ENCODE measurements at places on chromosomes 12 and 14. TPM values are rescaled to one million over a fixed set of nuclear protein-coding genes. Genes with fewer than 3 reads are reported as not detected.

The TCP11L2 gene
- total RNA-seq = 25.4 TPM

The FGF23 gene
- not detected for total RNA-seq

The HRK gene
- total RNA-seq = not detected

The LHX5 gene
- 0.29 TPM for total RNA-seq

The IQSEC3 gene
- not detected for total RNA-seq

The IFI27 gene
- total RNA-seq = 276 TPM

The SMOC1 gene
- total RNA-seq = 2.8 TPM

The KCNJ8 gene
- not detected for total RNA-seq

The ZFHX2 gene
- 0.43 TPM for total RNA-seq

The PAH gene
- not detected for total RNA-seq

DNA sequence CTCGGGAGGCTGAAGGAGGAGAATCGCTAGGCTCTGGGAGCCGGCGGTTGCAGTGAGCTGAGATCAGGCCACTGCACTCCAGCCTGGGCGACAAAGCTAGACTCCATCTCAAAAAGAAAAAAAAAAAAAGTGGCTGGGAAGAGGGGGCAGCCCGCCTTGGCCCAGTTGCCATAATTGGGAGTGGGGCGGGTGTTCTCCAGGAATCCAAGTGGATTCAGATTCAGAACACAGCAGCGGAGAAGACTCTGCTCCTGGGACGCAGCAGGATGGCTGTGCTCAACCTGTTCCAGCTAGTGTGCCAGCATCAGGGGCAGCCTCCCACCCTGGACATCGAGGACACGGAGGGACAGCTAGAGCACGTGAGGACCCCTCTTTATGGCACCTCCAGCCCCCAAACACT lies 5.5 kb downstream of the CFAP73 start:
- no peak for DNase-seq

- DNase-seq = no peak
Observed at GRCh38 chr12:17015501-17015900, 409.5 kb upstream of the LMO3 start.

- DNase-seq = peak; percentile 27
Observed at GRCh38 chr12:85468356-85469157, 188.5 kb downstream of the ALX1 start.

- DNase-seq = no peak
Observed at GRCh38 chr14:53472306-53472705, 319.2 kb upstream of the DDHD1 start.

DNA sequence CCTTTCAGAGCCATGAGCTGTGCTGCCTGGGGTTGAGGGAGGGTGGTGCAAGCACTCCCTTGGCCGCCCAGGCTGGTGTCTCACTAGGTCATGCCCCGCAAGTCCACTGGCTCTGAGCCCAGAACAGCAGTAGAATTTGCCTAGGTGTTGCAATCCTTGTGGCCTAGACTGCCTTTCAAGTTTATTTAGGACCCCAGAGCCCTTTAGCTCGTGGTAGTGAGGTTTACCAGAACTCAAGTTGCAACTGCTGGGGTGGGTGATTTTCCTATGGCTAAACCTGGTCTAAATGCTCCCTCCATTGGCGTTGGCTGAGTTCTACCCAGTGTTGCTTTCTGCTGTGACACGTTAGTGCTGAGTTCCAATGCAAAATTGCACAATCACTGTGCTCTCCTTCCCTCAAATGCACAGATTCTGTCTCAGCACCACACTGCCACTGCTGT lies 287.2 kb downstream of the BCAT1 start:
- peak; percentile 9 for DNase-seq

GRCh38 chr12:68980476-68981212 lies 47.7 kb upstream of the CPM start:
- no peak for DNase-seq

DNA sequence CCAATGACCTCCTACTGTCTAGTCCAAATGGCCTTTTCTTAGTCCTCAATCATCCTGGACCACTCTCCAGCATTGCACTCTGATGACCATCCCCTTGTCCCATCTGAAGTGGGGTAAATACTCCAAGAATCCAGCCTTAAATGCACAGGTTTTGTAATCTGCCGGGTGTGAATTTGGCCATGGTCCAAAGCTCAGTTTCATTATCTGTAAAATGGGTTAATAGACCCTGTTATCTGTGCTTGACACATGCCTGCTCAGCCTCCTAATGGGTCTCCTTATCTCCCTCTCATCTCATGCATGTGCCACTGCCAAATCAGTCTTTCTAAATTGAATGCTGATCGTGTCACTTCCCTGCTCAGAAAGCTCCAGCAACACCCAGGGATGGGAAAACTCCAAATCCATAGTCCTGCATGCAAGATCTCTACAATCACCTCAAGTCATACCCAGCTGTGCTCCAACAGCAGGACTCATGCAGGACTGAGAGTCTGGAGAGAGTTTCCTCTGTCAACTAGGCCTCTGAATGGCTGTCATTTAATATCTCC lies 22.3 kb downstream of the LGR5 start:
- no peak for DNase-seq

- DNase-seq = no peak
Observed at GRCh38 chr12:132262256-132263060, 66.9 kb downstream of the GALNT9 start.

GRCh38 chr12:6641131-6641530 lies 5.4 kb upstream of the LPAR5 start:
- no peak for DNase-seq

- DNase-seq = peak; percentile 81
Observed at GRCh38 chr14:103518422-103519042, 4.1 kb downstream of the CKB start.

DNA sequence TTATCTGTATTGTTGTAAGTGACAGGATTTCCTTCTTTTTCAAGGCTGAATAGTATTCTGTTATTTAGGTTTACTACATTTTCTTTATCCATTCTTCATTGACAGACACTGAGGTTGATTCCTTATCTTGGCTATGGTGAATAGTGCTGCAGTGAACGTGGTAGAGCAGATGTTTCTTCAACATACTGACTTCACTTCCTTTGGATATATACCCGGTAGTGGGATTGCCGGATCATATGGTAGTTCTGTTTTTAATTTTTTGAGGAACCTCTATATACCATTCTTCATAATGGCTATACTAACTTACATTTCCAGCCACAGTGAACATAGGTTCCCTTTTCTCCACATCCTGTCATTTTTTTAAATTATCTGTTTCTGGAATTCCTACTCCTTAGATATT lies 21.8 kb downstream of the DERA start:
- no peak for DNase-seq

DNA sequence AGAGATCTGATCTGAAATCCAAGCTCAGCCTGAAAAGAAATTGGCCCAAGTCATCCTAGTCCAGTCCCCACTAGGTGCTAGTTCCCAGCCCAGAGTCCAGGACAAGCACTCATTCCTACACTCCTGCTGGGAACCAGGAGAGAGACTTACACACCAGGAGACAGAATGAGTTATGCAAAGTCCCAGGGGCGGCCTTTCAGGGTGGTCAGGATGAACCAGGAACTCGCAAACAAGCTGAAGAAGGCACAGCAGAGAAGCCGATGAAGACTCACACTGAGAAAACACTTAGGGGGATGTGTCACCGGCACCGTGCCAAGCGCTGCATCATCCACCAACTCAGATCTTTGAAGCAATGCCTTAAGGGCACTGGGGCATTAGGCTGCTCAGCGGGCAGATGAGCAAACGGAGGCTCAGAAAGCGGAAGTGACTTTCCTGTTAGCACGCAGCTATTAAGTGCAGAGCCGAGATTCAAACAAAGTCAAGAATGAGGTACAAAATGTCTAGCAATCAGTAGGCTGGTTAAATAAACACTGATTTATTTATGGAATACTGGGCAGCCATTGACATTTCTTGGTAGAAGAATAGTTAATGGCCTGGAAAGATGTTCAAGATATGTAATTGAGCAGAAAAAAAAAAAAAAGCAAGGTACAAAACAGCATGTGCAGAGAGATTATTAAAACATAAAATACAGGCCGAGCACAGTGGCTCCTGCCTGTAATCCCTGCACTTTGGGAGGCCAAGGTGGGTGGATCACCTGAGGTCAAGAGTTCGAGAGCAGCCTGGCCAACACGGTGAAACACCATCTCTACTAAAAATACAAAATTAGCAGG lies 78.7 kb downstream of the LRRC74A start:
- peak; percentile 84 for DNase-seq

DNA sequence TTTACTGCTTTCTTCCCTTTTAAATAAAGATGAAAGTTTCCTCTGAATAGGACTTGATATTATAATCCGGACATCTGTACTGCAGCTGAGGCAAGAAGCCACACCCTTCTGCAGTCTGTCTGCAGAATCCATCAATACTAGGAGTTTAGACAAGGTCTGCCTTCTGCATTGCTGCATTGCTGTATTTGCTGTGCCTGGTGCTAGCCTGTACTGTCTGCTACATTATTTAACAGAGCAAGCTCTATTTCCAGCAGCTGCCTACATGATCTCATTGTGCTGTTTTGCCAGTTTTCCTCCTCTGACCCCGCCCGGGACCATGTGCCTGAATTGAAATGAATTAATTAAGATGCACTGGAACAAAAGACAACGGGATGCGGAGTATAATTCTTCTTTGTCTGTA lies 1.7 kb downstream of the TUBA1A start:
- peak; percentile 87 for DNase-seq

- peak; percentile 72 for DNase-seq
Observed at GRCh38 chr12:116317986-116318575, 40.6 kb upstream of the MED13L start.

- DNase-seq = no peak
Observed at GRCh38 chr12:79991586-79991985, 56.7 kb upstream of the PPP1R12A start.

GRCh38 chr12:53402871-53403270 lies 20.8 kb upstream of the AMHR2 start:
- DNase-seq = no peak

- DNase-seq = peak; percentile 47
Observed at GRCh38 chr12:87801860-87802720, 227.1 kb downstream of the C12orf50 start.

- no peak for DNase-seq
Observed at GRCh38 chr12:45827974-45828373, 98.5 kb downstream of the ARID2 start.

DNA sequence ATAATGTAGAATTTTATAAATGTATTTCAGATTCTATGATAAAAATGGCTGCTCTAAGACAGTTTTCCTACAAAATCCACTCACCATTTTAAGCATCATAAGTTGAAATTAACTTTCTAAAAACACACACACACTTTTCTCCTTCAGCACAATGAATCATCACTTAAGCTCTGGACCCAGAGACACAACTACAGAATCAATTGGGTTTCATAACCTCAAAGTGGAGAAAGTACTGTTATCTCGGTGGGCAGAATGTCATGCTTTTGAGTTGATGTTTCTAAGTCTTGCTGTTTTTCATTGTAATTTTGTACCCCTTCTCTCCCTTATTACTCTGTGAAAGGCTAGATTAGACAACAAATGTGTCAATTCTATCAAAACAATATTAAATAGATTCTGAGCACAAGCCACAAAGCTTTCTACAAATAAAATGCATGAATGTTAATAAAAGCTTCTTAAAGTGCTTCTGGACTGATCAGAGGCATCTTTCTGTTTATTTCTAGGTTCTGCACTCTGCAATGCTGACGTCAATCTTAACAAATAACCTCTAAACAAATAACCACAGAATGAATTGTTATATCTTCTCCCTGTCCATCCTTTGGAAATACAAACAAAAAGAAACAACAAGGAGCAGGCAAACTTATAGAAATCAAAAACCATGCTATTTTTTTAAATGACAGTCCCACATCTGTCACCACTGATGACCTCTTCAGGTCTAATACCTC lies 8.2 kb downstream of the IPO8 start:
- no peak for DNase-seq

GRCh38 chr12:56205445-56205844 lies 16.2 kb upstream of the SMARCC2 start:
- DNase-seq = no peak

GRCh38 chr12:7123806-7124522 lies 4.7 kb downstream of the RBP5 start:
- no peak for DNase-seq

GRCh38 chr12:2631653-2632350 lies 163.0 kb upstream of the FKBP4 start:
- no peak for DNase-seq

DNA sequence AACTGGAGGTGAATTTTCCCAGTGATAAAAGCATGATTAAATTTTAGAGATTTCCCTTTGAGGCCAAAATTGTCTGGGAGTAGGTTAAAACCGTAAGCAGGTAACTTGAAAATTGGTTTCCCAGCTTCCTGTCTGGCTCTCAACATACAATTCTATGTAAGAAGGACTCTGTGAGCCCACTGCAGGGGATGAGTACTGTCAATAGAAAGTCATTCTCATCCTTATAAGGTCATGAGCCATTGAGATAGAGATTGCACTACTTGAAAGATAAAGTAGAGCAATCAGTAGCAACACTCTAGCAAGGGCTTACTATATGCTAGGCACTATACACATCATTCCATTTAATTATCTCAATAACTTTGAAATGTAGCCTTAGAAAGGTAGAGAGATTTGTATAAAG lies 225.6 kb upstream of the HMGA2 start:
- DNase-seq = no peak

DNA sequence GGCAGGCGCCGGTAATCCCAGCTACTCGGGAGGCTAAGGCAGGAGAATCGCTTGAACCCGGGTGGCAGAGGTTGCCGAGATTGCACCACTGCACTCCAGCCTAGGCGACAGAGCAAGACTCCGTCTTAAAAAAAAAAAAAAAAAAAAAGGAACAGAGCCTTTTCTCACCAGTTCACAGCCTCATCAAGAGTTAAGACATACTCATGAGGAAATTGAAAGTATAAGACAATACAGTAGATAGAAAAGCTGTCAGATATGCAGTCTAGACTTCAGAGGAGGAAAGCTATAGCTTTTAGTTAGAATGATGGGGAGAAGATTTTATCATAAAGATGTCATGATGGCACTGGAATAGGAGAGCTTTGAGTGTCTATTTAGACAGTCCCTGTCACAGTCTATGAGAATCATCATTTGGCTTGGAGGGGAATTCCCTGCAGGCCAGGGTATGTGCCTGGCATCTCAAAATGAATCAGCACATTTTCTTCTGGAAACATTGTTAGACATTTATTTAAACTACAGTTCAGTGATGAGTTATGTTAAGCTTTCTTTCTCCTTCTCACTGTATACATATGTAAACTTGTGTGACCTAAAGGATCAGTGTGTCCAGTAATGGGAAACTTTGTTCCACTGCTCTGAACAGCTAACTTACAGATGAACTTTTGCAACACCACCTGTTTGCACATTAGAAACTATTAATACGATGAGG lies 2.9 kb upstream of the RAB35 start:
- no peak for DNase-seq

DNA sequence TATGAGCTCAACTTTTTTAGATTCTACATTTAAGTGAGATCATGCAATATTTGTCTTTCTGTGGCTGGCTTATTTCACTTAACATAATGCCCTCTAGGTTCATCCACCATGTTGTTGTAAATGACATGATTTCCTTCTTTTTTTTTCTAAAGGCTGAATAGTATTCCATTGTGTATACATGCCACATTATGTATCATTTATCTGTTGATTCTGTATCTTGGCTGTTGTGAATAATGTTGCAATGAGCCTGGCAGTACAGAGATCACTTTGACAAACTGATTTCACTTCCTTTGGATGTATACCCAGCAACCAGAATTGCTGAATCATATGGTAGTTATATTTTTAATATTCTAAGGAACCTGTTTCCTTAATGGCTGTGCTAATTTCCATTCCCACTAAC lies 19.1 kb downstream of the FBXW8 start:
- DNase-seq = no peak

GRCh38 chr14:24059841-24060388 lies 8.1 kb downstream of the CARMIL3 start:
- DNase-seq = no peak

- no peak for DNase-seq
Observed at GRCh38 chr12:14643251-14643650, 53.1 kb downstream of the GUCY2C start.

Measured in stomach (tissue), 19 donors.